NCI-H345 (cell line): ENCODE measurements at places on chromosomes 2 and 18.

GRCh38 chr2:145692971-145693478 is 1173.1 kb upstream of the ZEB2 start:
- DNase-seq: no peak

- no peak for DNase-seq
Observed at GRCh38 chr18:56217406-56217805, 421.0 kb downstream of the TXNL1 start.

DNA sequence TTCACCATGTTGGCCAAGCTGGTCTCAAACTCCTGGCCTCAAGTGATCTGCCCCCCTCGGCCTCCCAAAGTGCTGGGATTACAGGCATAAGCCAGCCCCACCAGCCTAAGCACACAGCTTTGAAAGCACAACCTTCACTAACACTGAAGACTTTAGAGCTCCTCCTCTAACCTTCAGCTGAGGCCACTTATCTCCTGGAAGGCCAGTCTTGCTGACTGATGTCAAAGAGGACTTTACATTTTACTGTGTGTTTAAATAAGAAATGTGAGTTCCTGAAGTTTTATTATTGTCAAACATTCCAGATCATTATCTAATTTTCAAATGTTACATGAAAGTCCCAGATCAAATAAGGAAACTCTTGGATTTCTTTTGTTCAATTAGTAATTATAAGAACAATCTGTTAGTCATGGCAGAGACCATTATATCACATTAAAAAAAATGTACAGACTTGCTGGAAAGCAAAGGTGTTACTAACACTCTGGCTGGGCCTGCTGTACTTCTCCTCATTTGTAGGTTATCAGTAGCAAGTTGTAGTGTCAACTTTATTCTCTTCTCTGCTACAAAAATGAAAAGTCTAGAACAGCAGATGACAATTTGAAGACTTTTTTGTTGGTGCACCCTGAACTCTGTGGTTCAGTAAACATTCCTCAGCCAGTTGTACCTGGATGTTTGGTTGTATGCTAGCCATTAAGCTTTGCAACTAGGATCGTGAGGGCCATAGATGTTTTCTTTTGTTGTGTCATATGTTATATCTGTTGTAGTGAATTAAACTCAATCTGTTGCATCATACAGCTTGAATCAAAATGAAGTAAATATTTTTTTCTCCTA is 80.0 kb downstream of the AOX1 start:
- no peak for DNase-seq

DNA sequence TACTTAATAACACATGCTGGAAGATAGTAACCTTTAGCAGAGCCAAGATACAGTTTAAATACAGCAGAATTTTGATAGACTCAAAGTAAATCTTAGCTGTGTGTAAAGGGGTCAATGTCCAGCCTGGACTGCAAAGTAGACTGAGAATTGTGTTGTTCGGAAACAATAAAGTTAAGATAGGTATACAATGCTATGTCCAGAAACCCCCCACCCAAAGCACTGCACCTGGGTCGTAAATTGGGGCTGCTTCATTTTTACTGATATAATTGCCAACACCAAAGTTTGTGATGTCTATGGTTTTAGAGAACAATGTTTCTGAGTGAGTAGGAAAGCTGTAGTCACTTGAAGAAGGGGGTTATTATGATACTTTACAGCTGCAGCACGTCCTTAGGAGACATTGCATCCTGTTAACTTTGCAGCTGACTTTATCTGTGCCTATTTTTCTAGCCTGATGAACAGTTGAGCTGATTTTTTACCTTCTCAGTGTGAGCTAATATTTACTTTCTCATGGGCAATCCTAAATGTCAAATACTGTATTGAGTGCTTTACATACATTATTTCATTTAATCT is 4.3 kb upstream of the NCOA1 start:
- no peak for DNase-seq

GRCh38 chr2:64288321-64289193 is 144.3 kb upstream of the PELI1 start:
- DNase-seq: no peak

- DNase-seq: no peak
Observed at GRCh38 chr18:78031589-78031988, 781.9 kb downstream of the GALR1 start.

DNA sequence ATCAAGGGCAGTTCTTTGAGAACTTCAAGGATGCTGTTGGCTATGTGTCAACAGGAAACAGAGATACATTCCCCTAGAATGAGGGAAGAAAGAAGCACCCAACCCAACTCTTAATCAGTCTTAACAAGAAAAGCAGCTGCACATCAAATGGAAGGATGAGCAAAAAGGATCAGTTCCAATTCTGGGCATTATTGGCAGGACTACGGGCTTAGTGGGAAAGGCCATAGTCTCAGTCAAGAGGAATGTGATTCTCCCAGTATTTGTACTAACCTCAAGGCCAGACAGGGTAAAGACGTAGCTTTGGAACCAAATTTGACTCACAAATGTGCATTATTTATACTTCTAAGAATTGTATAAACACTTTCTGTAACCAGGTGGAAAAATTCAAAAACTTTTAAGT is 18.2 kb downstream of the BMP10 start:
- DNase-seq: no peak

- no peak for DNase-seq
Observed at GRCh38 chr2:71690876-71691475, 237.6 kb downstream of the DYSF start.

DNA sequence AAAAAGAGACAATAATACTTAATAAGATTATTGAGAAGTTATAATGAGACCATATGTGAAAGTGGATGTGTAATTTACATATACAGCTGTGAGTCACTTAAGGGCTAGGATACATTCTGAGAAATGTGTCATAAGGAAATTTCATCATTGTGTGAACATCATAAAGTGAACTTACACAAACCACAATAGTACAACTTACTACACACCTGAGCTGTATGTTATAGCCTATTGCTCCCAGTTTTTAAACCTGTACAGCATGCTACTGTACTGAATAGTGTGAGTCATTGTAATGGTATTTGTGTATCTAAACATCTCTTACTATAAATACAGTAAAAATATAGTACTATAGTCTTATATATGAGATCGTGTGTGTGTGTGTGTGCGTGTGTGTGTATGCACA is 1420.3 kb upstream of the PIK3C3 start:
- DNase-seq: no peak

- no peak for DNase-seq
Observed at GRCh38 chr18:23114171-23114881, 21.0 kb upstream of the CABLES1 start.

GRCh38 chr2:160168878-160169277 is 31.2 kb downstream of the ITGB6 start:
- DNase-seq: no peak

DNA sequence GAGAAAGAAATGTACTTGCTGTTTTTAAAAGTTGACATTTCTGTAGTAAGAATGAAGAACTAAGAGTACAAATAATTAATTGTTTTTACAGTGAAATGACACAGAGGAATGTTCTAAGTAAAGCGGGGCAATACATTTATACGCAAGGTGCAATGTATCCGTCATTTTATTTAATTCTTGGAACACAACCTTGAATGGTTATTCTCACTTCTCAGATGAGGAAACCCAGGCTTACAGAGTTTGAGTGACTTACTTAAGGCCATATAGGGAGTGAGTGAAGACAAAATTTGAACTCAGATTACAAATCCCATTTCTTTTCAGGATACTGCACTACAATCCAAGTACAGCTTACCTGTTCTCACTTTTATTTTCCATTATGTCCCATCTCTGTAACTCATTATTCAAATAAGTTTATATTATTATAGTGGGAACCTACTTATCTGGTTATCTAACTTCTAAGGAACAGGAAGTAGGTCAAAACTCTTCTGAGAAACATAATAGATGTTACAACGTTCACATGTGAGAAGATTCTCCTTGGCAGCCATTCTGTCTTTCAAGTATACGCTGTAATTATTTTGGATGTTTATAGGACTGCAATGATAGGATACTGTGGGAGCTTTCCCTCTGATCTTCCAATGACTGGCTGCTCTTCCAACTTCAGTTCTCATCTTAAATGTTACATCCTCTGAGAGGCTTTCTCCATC is 12.3 kb upstream of the STK17B start:
- no peak for DNase-seq

GRCh38 chr2:169478339-169478738 is 955 bp upstream of the BBS5 start:
- DNase-seq: no peak

- DNase-seq: no peak
Observed at GRCh38 chr18:26961839-26962238, 96.3 kb upstream of the AQP4 start.

- no peak for DNase-seq
Observed at GRCh38 chr2:1414121-1414520, 858 bp downstream of the TPO start.

DNA sequence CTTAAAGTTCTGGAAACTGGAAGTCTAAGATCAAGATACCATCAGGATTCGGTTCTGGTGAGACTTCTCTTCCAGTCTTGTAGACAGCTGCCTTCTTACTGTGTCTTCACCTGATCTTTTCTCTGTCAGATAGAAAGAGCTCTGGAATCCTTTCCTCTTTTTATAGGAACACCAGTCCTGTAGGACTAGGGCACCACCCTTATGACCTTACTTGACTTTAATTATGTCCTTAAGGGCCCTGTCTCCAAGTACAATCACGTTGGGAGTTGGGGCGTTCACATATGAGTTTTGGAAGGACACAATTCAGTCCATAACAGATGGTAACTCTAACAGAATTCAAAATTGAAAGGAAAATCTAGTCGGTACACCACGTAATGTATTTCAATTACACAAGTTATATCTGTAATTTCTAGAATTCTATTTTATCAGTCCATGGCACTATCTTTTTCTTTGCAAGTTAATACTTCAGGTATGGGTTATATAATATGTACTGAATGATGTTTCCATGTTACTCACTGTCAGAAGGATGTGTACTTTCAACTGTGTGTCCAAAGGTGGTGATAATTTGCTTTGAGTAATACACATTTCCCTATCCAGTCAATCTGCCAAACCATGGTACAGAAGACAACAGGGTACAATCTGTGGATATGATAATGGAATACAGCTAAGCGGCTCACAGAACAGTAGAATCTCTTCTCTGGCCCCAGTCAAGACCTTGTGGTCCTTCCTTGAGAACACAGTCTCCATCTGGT is 1.2 kb upstream of the SCYGR5 start:
- DNase-seq: no peak

DNA sequence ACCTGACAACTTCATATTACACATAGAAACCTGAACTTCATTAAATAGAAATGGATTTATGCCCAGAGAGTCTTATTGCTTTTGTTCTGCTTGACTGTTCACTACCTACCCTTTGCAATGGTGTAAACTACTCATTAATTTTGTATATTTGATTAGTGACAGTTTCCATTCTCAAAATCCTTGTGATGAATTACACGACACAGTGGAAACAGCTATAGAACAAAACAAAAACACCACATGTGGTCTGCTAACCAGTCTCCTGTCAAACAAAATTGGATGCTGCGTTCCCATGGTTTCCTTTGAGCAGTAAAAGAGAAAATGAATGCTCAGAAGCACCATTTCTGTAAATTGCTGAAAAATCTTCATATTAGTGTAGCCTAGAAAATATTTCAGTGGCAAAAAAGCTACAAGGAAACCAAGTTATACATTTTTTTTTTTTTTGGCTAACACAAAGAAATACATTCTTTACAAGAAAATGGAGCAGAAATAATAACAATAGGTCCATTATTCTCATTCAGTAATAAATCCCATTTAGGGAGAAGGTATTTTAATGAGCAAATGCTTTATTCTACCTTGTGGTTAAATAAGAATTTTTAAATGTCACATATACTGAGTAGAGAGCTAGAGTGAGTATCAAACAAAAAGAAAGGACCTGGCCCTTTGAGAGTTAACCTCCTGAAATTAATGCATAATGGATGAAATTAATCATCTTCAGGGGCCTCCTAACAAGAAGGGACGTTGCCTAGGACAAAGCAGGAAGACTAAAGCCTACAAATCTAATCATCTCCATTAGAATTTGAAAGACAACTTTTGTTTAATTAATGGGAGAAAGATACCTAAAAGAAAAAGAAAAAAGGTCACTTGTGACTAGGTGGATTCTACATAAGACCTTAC is 355.1 kb upstream of the ZC3H15 start:
- DNase-seq: peak; percentile 32

DNA sequence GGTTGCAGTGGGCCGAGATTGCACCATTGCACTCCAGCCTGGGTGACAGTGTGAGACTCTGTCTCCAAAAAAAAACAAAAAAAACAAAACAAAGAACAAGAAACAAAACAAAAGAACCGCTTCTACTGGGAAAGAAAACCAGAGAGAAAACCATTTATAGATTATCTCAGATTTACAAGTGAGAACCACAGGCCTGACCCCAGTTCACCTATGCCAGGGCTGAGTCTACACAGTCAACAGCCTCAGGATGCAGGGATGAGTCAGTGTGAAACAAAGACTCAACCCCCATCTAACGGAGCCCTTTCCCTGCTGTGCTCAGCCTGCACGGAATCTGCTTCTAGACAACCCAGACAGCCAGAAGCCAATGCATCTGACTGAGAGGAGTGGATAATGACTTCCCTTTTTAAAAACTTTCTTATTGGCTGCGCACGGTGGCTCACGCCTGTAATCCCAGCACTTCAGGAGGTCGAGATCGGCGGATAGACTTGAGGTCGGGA is 25.5 kb upstream of the YWHAQ start:
- DNase-seq: no peak

DNA sequence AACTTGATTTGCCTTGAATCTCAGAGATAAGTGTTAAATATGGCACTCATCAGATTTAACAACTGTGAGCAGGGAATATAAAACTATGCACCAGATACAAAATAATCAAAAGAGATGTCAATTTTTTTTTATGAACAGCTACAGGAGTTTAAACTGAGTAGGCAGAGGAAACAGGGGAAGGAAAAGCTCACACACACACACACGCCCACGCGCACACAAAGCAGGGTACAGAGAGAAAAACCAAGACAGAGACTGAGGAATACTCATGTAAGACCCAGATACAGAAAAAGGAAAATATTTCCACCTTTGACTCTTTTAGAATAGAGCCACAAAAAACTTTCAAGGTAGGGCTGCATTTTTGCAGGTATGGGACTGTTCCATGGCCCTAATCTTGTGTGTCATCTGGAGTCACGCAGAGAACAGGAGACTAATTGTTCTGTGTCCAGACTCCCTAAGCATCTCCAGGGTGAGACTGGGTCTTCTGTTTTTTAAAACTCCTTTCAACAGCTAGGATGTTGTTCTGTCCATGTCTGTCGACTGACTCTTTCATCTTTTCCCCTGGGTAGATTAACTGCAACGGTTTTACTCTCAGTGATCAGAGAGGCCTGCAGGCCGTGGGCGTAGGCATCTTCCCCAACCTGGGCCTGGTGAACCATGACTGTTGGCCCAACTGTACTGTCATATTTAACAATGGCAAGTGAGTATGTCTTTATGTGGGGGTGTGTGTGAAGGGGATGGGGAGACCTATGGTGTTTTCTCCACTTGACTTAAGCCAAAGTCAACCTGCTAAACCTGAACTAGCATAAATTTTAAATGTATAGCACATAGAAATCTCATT is 23.0 kb downstream of the SMYD1 start:
- DNase-seq: no peak

DNA sequence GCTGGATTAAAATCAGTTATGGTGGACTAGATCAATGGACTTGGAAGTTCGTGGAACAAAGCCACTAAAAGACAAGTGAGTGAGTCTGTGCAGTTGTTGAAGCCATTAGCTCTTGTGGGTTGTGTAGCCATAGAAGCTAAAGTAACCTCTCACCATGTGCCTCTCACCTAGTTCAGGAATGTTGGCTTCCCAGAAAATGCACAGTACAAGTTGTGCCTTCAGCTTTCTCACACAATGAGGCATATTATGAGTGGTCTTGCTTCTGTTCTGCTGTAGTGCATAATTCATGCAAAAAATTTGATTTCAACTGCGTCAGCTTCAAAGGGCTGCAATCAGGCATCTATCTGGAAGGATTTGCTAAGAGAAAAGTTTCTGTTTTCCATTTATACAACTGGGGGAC is 26.2 kb downstream of the CERS6 start:
- DNase-seq: no peak
